ENCODE measurements at places on chromosomes 16 and 17. TPM values are rescaled to one million over a fixed set of nuclear protein-coding genes. Genes with fewer than 3 reads are reported as not detected.

Gene LSM12
- 77.0 TPM for total RNA-seq

Gene HES7
- 0.64 TPM for total RNA-seq

Gene KAT7
- total RNA-seq: 40.8 TPM

Gene SULT1A2
- not detected for total RNA-seq

Gene APOBR
- not detected for total RNA-seq

Gene NTHL1
- total RNA-seq: 13.7 TPM

Gene ATP1B2
- 0.89 TPM for total RNA-seq

Gene NPIPB13
- total RNA-seq: 12.3 TPM

Gene CASKIN2
- total RNA-seq: 16.9 TPM

Gene PRCD
- 1.5 TPM for total RNA-seq

Gene NTN3
- 1.3 TPM for total RNA-seq

Gene LGALS9C
- total RNA-seq: not detected

Gene TMC7
- 4.7 TPM for total RNA-seq

Gene NOS2
- total RNA-seq: 0.07 TPM

Gene PHAF1
- total RNA-seq: 16.1 TPM

Gene DYNLRB2
- total RNA-seq: not detected

Gene CMTM2
- total RNA-seq: not detected

Gene SERPINF2
- total RNA-seq: 0.29 TPM

Gene DDX42
- total RNA-seq: 125 TPM

Gene ZDHHC1
- 3.7 TPM for total RNA-seq

Gene BAHCC1
- 18.5 TPM for total RNA-seq

Gene FBXO39
- 0.93 TPM for total RNA-seq

Gene ZNF750
- 0.34 TPM for total RNA-seq

Gene TIGD7
- total RNA-seq: 4.4 TPM

Gene GP1BA
- total RNA-seq: not detected

Gene ZNF598
- total RNA-seq: 50.0 TPM

Gene CRYBA1
- total RNA-seq: not detected

Gene CBX1
- 69.3 TPM for total RNA-seq

Gene ATMIN
- 32.6 TPM for total RNA-seq

Gene HEATR9
- total RNA-seq: not detected

Gene KCNH4
- total RNA-seq: not detected

Gene ERBB2
- 64.0 TPM for total RNA-seq

Gene PIK3R5
- 0.30 TPM for total RNA-seq

Gene CACNG1
- total RNA-seq: not detected

Gene SLC47A1
- total RNA-seq: 0.17 TPM

Gene DCAKD
- total RNA-seq: 43.3 TPM

Gene TBC1D3I
- 0.11 TPM for total RNA-seq

Gene PPY
- not detected for total RNA-seq

Gene ST6GALNAC2
- total RNA-seq: not detected

Gene CTRB1
- not detected for total RNA-seq

Gene PYDC1
- total RNA-seq: not detected

Gene TMED6
- total RNA-seq: 0.64 TPM
